NCI-H1105 (cell line): ENCODE measurements at places on chromosomes 5 and 9.
A peak's percentile ranks its signal among the peaks of the same experiment; 100 is the strongest.

- no peak for DNase-seq
Observed at GRCh38 chr5:40437452-40437861, 242.3 kb upstream of the PTGER4 start.

DNA sequence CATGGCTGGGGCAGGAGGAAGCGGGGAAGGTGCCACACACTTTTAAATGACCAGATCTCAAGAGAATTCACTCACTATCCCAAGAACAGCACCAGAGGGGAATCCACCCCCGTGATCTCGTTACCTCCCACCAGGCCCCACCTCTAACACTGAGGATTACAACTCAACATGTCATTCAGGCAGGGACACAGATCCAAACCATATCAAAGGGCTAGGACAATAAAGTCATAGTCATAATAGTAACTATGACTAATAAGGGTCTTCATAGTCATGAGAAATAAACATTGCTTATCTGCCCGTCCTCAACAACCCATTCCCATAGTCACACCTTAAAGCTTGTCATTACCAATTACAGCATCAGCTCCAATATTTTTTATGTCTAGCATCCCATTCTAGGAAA, 65.3 kb upstream of the SMC2 start:
- no peak for DNase-seq

DNA sequence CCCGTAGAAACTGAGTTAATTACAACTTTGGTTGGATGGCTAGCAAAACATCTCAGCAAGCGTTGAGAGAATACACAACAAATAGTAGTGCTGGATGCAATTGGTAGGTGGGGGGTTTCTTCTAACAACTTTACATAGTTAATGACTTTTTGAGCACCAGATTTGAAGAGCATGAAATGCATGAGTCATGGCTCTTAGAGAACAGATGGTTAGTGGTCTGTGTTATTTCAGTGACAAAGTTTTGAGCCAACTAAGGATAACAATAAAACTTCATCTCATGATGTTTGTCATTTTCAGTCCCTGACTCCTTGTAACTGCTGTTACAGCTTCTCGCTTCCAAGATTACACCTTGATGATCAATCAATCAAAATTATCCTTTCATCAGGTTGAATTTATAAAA, 399.0 kb upstream of the BRINP1 start:
- DNase-seq: no peak

GRCh38 chr5:10588779-10589447, 25.0 kb downstream of the ANKRD33B start:
- no peak for DNase-seq

DNA sequence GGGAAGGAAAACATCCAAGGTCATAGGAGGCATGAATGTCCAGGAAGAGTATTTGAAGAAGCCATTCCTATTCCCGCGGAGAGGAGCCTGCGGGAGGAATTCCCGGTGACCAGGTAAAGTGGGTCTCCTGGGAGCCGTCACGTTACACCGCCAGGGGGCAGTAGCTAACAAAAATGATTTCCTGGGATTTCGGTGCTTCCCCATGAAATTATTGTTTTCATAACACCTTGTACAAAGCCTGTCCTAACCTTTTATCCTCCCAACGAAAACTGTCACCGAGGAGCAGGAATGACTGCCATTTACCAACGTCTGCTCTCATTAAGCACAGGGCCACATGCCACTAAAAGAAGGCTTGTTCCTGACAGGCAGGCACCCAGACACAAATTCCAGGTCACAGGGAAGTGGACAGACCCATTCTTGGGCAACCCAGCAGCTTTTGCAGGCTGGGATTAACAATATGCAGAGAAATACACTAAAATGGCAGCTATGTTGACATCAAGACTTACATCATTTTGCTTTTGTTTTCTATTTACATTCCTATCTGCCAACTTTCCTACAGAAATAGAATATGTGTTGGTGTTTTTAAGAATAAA, 41.2 kb upstream of the CTSL start:
- DNase-seq: peak; percentile 33

- no peak for DNase-seq
Observed at GRCh38 chr9:25350011-25350410, 328.2 kb downstream of the TUSC1 start.

DNA sequence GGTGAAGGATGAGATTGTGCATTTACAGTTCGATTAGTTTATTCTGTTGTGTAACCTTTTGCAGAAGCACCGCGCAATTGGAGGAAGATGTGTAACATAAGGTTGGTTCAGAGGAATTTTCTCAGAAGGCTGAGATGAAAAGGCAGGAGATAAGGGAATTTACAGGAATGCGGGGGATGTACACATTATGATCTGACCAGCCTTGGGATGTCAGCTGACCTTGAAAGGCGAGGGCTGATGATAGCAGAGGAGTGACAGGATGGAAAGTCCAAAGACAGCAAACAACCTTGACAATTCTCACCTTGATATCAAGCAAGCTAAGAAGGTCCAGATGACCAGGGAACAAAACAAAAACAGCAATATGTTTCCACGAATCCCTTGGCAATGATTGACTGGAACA, 88.8 kb downstream of the OTULIN start:
- no peak for DNase-seq

DNA sequence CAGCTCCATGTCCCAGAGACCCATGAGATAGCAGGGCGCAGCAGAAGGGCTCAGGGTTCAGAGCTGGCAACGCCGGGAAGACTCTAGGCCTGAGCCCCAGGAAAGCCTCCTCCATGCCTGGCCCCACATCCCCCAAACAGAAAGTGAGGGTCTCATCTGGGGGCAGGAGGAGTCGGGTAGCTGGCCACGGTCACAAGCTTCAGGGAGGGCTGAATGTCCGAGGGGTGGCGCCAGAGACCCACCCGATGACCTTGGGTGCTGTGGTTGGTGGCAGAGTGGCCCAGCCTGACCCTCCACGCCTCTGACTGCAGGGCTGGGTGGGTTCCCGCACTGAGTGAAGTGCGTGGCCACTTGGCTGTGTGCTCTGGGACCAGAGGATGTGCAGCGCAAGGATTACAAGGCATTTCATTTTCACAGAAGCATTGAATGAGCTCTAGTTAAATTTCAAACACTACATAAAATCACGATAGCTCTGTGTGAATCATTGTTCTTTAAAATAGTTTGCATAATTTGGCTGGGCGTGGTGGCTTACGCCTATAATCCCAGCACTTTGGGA, 3.0 kb downstream of the C8G start:
- DNase-seq: no peak

DNA sequence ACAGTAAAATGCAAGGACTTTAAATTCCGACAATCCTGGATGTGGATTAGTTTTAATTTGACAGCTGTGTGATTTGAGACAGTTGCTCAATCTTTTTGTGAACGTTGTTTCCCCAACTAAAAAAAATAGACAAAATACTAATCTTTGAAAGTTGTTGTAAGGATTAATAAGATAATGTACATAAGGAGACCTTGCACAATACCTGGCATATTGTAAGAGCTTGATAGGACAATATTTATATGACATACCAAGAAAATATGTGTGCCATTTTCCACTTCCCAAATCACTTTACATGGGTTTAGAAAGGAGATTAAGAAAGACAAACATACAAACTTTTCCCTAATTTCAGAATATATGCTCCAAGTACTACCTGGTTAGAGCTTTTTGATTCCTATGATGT, 25.3 kb downstream of the ARRDC3 start:
- no peak for DNase-seq

GRCh38 chr5:74199005-74199404, 441.5 kb downstream of the ENC1 start:
- DNase-seq: no peak

DNA sequence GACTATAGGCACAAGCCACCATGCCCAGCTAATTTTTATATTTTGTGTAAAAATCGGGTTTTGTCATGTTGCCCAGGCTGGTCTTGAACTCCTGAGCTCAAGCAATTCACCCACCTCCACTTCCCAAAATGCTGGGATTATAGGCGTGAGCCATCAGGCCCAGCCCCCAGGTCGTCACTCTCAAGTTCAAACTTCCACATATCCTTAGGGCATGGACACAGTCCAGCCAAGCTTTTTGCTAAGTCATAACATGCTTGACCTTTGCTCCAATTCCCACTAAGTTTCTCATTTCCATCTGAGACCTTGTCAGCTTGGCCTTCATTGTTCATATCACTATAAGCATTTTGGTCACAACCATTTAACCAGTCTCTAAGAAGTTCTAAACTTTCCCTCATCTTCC, 43.9 kb upstream of the ARAP3 start:
- DNase-seq: no peak

DNA sequence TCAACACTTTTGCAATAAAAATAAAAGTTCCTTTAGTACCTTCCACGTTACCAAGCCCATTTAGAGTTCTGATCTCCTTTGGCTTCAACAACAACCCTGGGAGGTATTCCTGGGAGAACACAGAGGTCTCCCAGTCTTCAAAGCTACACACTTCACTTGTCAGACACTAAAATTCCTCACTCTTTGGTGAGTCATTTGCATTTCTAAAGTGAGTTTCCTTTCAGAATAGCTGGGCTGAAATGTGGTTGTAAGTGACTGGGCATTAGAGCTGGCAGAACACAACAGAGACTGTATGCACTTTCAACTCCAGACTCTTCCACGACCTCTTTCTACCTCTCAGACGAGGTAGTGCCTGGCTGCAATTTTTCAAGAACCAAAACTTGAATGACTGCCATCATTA, 11.5 kb upstream of the F2RL1 start:
- no peak for DNase-seq

DNA sequence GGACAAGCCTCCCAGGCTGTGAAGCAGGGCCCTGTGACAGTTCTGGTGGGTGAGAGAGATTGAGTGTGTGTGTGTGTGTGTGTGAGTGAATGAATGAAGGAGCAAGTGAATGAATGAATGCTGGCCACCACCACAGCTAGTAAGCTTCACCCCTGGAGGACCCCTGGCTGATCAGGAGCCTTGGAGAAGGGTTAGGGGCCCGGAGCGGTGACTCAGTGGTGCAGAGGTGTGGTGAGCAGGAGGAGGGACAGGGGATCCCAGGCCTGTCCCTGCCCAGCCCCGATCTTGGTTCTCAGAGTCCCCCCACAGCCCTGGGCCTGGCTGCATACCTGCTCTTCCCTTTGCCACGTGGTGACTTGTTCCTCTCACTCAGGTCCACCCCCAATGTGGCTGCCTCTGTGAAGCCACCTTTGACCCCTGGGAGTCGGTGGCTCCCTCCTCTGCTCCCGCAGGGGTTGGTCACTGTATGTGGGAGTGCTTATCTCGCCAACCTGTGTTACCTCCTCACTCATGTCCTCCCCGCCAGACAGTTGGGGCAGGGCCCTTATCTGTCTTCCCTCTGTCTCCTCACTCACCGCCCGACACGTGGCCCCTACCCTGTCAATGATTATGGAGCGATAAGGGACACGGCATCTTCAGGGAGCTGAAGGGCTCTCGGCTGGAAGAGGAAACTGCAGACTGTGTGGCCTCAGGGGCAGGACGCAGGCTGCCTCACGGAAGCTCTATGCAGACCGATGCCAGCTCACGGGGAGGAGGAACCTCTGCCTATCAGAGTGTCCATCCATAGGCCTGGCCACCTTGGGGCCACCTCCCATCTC, 99.9 kb upstream of the PITX1 start:
- no peak for DNase-seq

GRCh38 chr5:41600731-41601130, 90.3 kb upstream of the PLCXD3 start:
- DNase-seq: no peak

DNA sequence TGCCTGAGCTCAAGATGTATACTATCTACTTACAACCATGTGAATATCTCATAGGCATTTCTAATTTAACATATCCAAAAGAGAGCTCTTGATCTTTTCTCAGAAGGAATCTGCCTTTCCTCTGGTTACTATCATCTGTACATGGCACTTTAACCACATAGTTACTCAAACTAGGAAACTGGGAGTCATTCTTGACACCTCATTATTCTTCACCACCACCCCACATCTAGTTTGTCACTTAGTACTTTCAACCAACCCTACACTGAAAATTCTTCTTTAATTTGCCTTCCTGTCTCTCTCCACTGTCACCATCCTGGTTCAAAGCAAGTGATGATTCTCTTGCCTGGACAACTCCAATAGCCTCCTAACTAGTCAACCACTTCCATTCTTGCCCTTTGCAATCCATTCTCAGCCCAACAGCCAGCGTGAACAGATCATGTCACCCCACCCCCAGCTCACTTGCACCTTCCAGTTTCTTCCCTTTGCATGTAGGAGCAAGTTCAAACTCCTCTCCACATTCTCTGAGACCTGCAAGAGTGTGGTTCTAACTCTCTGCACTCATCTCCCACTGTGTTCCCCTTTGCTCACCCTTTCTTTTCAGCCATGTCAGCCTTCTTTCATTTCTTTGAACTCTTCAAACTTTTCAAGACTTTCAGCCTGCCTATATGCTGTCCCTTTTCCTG, 17.3 kb upstream of the SMAD5 start:
- DNase-seq: no peak

DNA sequence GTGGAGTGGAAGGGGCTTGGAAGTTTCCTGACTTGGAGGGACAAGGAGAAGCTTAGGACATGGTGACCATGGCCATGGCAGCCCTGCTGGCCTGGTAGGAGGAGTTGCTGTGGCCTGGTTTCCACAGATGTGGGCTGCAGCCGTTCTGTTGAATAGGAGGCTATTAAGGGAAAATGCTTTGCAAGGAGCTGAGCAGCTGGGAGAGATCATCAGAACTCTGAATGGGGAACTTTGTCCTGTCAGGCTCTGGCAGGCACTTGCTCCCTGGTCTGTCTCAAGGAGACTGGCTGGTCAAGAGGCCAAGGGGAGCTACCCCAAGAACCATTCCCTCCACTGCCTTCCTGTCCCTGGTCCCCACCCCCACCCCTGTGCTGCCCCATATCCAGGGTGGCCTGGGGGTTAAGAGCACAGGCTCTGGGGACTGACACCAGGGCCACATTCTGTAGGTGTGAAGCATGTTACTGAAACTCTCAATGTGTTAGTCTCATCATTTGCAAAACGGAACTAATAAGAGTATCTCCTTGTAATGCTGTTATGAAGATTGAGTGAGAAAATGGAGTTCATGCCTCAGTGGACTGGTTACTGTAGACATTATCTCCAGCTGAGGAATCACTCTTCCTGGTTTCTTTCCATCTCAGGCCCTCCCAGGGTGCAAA, 84.0 kb upstream of the ARAP3 start:
- no peak for DNase-seq

DNA sequence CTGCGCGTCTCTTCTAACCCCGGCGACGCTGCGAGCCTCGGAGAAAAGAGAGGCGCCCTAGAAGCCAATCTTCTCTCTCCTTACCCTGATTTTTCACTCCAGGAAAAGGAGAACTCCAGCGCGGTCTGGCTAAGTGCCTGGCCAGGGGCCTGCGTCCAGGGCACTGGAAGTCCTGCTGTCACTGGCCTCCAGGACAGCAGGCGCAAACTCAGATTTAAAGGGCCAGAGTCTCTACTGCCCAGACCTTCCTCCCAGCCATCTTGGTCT, 553 bp upstream of the FOXB2 start:
- no peak for DNase-seq

- no peak for DNase-seq
Observed at GRCh38 chr5:57437976-57438805, 44.4 kb downstream of the ACTBL2 start.
